ENCODE measurements at places on chromosomes 4 and X. TPM values are rescaled to one million over a fixed set of nuclear protein-coding genes. Genes with fewer than 3 reads are reported as not detected.

Gene PAGE2
- total RNA-seq: not detected

Gene PABPC4L
- not detected for total RNA-seq

Gene ITIH6
- not detected for total RNA-seq

Gene TEC
- total RNA-seq: 1.4 TPM

Gene MMGT1
- total RNA-seq: 25.8 TPM

Gene GASK1B
- 0.15 TPM for total RNA-seq

Gene CDX4
- not detected for total RNA-seq

Gene GCNA
- 2.2 TPM for total RNA-seq

Gene PABPC1L2B
- not detected for total RNA-seq

Gene HSD17B11
- total RNA-seq: 8.9 TPM

Gene KLKB1
- total RNA-seq: not detected

DNA sequence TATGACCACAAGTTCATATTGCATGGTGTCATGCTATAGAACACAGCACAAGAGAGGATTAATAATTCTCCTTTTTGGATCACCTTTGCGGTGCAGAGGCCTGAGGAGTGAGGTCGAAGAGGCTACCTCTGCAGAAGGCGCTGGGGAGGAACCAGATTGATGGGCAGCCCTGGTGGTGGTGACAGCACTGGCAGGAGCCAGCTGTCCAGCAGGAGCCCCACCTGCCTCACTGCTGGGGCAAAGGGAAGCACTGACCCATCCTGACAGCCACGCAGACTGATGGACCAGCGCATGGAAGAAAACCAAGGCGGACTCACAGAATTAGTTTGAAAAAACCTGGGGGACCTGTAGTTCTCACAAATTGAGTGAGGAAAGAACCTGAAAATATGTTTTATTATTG, 50.9 kb downstream of the COX18 start:
- no peak for DNase-seq

DNA sequence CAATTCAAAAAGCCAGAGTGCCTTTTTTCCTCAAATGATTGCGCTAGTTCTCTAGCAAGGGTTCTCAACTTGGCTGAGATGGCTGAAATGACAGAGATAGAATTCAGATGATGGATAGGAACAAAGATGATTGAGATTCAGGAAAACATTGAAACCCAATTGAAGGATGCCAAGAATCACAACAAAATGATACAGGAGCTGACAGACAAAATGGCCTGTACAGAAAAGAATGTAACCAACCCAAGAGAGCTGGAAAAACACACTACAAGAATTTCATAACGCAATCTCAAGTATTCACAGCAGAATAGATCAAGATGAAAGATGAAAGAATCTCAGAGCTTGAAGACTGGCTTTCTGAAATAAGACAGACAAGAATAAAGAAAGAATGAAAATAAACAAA, 51.7 kb upstream of the MMAA start:
- DNase-seq: no peak

GRCh38 chr4:123024710-123025109, 102.3 kb upstream of the NUDT6 start:
- no peak for DNase-seq

DNA sequence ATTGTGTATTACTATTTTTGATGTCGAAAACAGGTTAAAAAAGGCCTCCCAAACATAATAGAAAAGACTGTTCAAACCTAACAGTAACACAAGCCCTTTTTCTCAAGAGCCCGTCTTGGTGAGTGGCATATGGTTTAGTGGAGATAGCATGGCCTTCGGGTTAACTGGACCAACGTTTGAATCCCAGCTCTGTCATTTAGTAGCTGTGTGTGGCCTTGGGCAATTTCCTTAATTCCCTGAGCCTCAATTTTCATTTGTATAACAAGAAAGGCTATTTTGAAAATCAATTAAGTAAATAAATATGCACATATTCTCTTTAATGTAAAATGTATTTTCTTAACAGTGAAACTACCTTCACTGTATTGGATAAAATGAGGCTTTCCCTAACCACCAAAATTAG, 62.3 kb downstream of the HELT start:
- no peak for DNase-seq

GRCh38 chrX:32483534-32484136, 727.7 kb downstream of the DMD start:
- no peak for DNase-seq

- no peak for DNase-seq
Measured at GRCh38 chr4:29081234-29081955, 1638.8 kb upstream of the PCDH7 start.

DNA sequence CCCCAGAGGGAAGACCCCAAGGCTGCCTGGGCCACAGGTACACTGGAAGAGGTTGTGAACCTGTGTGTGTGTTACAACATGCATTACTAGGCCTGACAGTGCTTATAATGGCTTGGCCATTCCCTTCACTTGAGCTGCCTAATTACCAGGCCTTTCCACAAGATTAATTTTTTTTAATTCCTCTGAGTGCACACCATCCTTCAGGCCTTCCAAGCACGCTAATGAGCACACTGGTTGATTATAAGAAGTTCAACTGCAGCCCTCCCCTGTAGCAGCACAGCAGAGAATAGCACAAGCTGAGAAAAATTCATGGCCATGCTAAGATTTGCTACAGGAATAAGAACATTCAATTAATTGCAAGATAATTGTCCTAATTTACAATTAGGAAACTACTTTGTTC, 2.2 kb upstream of the SUPT20HL2 start:
- DNase-seq: no peak

DNA sequence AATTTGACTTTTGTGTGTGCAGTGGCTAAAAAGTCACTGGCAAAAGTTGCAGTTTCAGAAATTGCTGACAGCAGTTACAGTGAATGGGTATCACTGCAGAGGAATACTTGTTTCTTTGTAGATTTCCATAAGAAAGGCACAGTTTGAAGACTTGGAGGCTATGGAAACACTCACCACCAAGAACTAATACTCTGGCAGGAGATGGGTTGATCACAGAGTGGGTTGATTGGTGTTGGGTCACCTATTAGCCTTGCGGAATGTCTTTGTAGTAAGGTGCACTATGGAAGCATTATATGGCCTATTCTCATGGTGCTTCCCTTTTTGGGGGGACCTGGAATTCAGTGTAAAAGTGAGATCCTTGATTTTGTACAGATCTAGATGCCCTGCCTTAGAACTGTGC, 502.8 kb downstream of the CFAP47 start:
- DNase-seq: no peak

DNA sequence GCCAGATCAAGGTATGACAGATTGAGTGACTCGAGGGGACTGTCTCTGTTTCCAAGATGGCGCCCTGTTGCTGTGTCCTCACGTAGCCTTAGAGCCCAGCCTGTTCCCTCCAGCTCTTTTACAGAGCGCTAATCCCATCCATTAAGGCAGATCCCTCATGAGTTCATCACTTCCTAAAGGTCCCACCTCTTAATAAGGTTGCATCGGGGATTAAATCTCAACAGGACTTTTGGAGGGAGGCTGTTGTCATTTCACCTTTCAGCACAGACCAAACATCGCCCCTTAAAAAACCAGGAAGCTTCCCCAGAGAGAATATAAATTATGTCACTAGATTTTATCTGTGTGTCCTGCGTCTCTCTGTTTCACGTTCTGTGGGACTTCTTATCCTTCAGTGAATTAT, 32.6 kb upstream of the DHRSX start:
- no peak for DNase-seq

- no peak for DNase-seq
Measured at GRCh38 chr4:155805016-155805415, 46.2 kb downstream of the GUCY1B1 start.

DNA sequence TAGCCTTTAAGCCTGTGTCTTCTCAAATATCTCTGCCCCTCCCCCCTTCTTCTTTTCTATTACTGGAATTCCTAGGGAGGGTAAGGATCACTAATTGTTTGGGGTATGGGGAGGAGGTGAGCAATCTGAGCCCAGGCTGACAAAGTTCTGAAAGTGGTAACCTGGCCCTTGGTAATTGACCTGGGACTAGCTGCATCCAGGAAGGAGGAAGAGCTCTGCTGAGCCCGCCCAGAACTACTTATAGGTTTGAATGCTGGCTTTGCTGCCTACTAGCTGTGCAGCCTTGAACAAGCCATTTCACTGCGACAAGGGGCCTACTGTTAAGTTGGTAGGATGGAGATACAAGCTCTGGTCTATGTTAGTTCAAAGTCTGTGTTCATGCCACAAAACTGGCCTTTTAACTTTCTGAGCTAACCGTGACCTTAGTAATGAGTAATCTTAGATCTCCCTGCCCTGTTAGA, 37.8 kb downstream of the DGKK start:
- DNase-seq: no peak

- no peak for DNase-seq
Measured at GRCh38 chr4:172813359-172813923, 355.2 kb upstream of the GALNT7 start.

- no peak for DNase-seq
Measured at GRCh38 chr4:120616041-120616440, 306.5 kb downstream of the PRDM5 start.

DNA sequence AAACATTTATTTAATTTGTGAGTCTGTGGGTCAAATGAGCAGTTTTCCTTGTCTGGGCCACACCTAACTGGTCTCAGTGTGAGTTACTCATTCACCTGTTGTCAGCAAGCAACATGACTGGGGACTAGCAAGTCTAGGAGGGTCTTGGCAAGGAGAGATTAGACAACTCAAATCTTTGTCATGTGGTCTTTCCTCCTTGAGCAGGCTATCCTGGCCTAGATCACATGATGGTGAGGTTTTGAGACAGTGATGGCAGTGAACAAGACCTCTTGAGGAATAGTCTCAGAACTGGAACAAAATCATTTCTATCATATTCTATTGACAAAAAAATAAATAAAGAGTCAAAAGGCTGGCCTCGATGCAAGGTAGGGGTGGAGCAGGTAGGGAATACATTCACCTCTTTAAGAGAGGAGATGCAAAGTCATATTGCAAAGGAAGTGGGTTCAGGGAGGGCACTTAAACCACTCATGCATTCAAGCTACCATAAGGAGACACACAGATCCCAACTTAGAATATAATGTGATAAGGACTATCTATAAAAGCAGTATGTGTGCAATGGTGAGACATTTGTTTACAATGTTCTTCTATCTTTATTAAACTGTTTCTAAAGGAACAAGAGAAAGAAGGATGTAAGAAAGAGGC, 135.7 kb downstream of the ZNF330 start:
- no peak for DNase-seq

GRCh38 chr4:165079476-165079875, 25.8 kb downstream of the TRIM75 start:
- no peak for DNase-seq

DNA sequence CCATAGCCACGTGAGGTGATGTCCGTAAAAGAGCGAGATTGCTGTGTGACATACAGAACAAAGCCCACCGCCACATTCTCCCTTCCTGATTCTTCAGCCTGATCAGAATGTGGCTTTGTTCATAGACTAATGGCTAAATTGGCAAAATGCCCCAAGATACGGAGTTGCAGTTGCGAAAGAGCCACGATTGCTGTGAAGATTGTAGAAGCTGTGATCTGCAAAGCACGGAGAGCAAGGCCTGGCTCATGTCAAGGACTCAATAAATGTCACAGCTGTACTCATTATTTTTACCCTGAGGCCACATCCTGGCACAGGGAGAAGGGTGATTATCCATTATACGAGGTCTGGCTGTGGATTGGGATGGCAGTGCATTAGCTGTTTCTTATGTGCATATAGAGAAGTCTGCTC, 34.2 kb downstream of the ARSD start:
- DNase-seq: no peak

- DNase-seq: no peak
Measured at GRCh38 chr4:25753239-25753638, 97.6 kb downstream of the SLC34A2 start.

DNA sequence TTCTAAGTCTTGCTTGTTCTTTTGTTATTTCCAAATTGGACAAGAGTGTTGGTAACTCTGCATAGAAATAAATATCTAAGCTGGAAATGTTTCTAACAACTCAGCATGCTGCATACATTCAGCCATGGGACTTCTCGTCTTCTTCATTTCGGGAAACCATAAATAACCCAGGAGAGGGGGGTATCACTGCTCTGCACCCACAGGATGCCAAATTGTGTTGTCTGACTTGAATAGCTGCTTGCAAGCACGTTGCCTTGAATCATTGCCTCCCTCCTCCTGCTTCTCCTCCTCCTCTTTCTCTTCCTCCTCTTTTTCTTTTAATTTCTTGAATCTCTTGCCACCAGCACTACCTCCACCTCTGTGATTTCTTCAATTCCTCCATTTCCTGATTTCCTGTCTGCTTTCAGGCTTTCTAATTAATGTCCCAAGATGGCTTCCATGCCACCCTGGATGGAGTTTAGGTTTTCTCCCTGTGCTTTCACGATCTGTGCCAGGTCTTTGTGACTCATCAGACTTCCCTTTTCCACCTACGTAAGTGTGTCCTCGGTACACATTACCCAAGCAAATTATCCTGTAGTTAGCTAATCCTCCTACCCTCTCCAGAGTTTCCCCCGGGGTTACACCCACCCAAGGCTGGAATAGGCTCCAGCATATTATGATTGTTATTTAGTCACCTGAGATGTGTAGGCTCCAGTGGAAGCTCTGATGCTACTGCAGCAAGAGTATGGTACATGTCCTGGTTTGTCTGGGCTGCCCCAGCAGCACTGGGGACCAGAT, 122.6 kb upstream of the VCX3B start:
- DNase-seq: no peak

- DNase-seq: no peak
Measured at GRCh38 chrX:20740443-20740842, 473.7 kb upstream of the RPS6KA3 start.

- no peak for DNase-seq
Measured at GRCh38 chr4:127967141-127967775, 2.1 kb downstream of the ABHD18 start.

- DNase-seq: no peak
Measured at GRCh38 chr4:95693594-95693993, 144.8 kb upstream of the UNC5C start.

DNA sequence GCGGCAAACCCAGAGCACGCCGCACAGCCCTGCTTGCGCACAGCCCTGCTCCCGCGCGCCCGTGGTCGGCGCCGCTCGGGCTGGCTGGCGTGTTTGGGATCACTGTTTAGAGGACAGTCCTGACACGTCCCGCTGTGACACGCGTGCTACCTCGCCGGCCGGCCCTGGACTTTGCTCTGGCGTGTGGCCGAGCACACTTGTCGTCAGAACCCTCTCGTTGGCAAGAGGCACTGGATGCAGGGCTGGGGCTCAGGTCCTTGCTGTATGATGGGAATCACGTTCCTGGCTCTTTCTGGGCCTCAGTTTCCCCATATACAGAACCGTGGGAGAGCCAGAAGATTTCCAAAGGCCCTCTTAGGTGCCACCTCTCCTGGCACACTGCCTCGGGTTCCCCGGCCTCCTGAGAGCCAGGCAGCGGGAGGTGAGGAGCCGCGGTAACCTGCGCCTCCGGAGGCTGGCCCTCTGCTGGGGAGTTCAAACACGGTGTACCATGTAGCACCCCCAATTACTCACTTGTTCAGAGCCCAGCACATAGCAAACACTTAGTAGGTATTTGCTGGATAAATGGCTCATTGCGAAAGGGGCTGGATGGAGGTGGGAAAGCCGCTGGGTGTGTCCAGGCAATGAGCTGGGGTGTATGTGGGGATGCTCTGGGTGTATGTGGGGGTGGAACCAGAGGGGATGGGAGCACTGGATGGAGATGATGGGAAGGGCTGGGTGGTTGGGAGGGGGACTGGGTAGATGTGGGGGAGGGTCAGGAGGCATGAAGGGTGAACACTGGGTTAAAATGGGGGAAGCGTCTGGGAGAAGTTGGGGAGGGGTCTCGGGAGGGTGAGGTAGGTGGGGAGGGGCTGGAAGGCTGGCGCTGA, 76.6 kb downstream of the HTRA3 start:
- no peak for DNase-seq
